ENCODE measurements at places on chromosomes 2 and 18. TPM values are rescaled to one million over a fixed set of nuclear protein-coding genes. Genes with fewer than 3 reads are reported as not detected.

DNA sequence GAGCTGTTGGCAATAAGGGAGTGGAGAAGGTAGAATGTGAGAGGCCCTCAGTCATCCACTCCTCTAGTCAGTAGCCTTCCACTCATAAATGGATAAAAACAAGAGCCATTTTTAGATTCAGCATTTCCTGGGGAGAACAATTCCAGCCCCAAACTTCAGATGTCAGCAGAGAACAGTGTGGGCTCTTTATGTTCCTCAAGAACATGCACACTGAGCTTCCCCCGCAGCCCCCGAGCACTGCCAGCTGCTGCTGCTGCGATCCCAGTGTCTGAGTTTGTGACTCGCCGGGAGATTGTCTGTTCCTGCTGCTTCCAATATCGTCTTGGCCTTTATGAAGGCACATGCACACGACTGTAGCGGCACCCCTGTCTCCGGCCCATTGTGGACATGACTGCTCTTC lies 143.7 kb upstream of the CTNNA2 start:
- H3K27ac ChIP-seq: no peak overlapping the region
- no peaks in the 10 kb centered on the region for H3K36me3 ChIP-seq
- H3K27me3 ChIP-seq: no peaks in the 10 kb centered on the region
- no peaks in the 10 kb centered on the region for H3K4me1 ChIP-seq

DNA sequence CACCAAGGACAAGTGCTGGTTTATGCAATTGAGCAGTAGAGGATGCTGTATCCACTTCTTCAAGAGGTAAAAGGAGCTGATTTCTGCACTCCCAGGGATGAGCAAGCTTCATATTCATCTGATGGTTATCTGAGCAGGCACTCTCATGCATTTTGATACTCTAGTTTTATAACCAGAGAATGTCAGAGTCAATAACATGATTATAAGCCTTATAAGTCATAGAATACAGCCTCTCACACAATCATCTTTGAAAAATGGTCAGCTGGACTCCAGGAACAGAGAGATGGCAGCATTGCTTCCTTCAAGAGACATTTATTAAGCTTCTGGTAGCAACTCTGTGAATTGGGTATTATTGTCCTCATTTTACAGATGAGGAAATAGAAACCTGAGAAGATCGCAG lies 167.1 kb downstream of the SLC8A1 start:
- H3K27ac ChIP-seq: peak overlapping the region; percentile 70
- H3K4me3 ChIP-seq: no peak overlapping the region
- peaks cover 14% of the 10 kb centered on the region for H3K4me1 ChIP-seq

The TCF23 gene
- total RNA-seq: 32.5 TPM

- H3K36me3 ChIP-seq: no peaks in the 10 kb centered on the region
- DNase-seq: no peak
- H3K27ac ChIP-seq: no peak overlapping the region
- no peak overlapping the region for H3K4me3 ChIP-seq
Measured at GRCh38 chr2:136331226-136331625, 213.3 kb upstream of the CXCR4 start.

GRCh38 chr2:211407076-211407475 lies 850.7 kb downstream of the CPS1 start:
- no peak for DNase-seq
- H3K36me3 ChIP-seq: no peaks in the 10 kb centered on the region
- no peaks in the 10 kb centered on the region for H3K27me3 ChIP-seq
- no peak overlapping the region for H3K4me3 ChIP-seq

- H3K27ac ChIP-seq: no peak overlapping the region
- DNase-seq: no peak
- no peaks in the 10 kb centered on the region for H3K27me3 ChIP-seq
- peaks cover 6% of the 10 kb centered on the region for H3K4me1 ChIP-seq
- no peak overlapping the region for H3K4me3 ChIP-seq
- H3K36me3 ChIP-seq: no peaks in the 10 kb centered on the region
Measured at GRCh38 chr18:56652802-56653201, 1.6 kb downstream of the WDR7 start.

The PLGLB1 gene
- 5.1 TPM for total RNA-seq

The DNAJC27 gene
- 8.6 TPM for total RNA-seq

The SCN2A gene
- 1.1 TPM for total RNA-seq

DNA sequence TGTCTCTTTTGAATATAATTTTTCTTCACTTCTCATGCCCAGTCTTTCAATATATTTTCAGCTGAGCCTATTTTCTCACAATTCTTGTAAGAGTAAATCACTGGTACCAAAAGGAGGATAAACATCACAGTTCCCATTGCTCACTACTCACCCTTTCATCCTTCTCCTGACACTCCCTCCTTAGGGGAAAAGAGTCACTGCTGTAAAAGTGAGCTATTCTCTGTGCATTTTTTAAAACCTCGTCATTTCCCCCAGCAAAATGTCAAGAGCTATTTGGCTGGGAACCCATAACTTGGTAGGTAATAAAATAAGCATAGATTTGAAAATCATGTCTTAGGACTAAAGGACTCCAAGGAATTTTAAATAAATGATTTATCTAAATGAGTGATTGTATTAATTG lies 340.1 kb upstream of the GYPC start:
- H3K4me1 ChIP-seq: no peaks in the 10 kb centered on the region
- no peak for DNase-seq
- no peak overlapping the region for H3K27ac ChIP-seq
- no peaks in the 10 kb centered on the region for H3K27me3 ChIP-seq
- no peaks in the 10 kb centered on the region for H3K36me3 ChIP-seq

DNA sequence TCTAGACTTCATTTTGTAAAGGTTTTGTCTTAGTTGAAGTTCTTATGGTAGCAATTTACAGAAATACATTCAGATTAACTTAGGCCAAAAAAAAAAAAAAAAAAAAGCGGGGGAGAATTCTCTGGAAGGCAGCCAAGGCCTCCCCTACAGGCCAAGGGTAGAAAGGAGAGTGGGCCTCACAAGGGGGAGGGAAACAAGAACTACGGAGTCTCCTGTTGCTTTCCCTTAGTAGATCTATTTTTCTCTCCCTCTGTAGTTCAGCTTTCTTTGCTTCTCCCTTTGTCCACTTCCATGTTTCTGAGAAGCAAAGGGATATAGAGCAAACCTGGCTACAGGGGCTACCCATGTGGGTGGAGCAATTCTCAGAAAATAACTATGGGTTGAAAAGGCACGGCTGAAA lies 2.4 kb upstream of the STK11IP start:
- H3K36me3 ChIP-seq: no peaks in the 10 kb centered on the region
- no peak for DNase-seq
- H3K27me3 ChIP-seq: no peaks in the 10 kb centered on the region
- H3K4me3 ChIP-seq: no peak overlapping the region
- H3K27ac ChIP-seq: no peak overlapping the region
- no peaks in the 10 kb centered on the region for H3K4me1 ChIP-seq

DNA sequence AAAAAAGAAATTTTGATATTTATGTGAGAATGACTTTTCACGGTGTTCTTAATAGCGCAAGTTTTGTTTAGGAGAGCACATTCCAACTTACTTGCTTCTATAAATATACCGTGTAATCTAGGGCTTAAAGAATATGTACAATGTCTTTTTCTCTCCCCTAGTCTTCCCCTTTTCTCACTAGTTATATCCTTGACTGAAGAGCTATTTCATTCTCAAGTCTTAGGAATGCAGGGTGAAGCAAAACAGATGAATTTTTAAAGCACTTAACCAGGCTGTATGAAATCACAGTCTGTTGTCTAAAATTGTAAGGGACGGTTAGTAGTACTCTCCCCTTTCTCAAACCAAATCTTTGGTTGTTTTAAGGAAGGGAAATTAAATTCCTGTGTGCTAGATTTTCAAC lies 29.6 kb upstream of the SLC30A6 start:
- H3K4me1 ChIP-seq: no peaks in the 10 kb centered on the region
- H3K27me3 ChIP-seq: no peaks in the 10 kb centered on the region
- H3K36me3 ChIP-seq: no peaks in the 10 kb centered on the region
- no peak overlapping the region for H3K4me3 ChIP-seq

The FKBP7 gene
- total RNA-seq: 30.2 TPM

The CDK15 gene
- 0.88 TPM for total RNA-seq

DNA sequence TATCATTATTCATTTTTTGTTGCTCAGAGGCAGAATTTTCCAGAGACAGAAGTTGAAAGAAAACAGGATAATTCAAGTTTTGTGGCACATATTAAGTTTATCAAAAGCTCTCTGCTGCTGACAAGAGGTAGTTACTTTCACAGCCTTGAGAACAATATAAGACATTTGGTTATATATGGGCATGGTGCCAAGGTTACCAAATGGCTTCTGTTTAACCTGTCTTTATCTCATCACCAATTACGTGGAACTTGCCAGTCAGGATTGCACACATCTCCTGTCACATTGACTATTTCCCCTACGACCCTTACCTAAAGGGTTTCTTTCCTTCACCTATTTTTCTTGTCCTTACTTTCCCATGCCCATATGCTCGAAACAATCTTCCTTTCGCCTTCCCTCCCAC lies 35.9 kb downstream of the KLF7 start:
- H3K4me3 ChIP-seq: no peak overlapping the region
- no peaks in the 10 kb centered on the region for H3K36me3 ChIP-seq
- no peaks in the 10 kb centered on the region for H3K27me3 ChIP-seq
- DNase-seq: no peak
- no peak overlapping the region for H3K27ac ChIP-seq
- peaks cover 10% of the 10 kb centered on the region for H3K4me1 ChIP-seq

GRCh38 chr2:238286551-238286950 lies 1.9 kb downstream of the PER2 start:
- peaks cover 12% of the 10 kb centered on the region for H3K4me1 ChIP-seq
- H3K36me3 ChIP-seq: no peaks in the 10 kb centered on the region
- no peaks in the 10 kb centered on the region for H3K27me3 ChIP-seq
- DNase-seq: peak; percentile 70

- peak overlapping the region; percentile 40 for H3K27ac ChIP-seq
- DNase-seq: no peak
- no peaks in the 10 kb centered on the region for H3K27me3 ChIP-seq
- peaks cover 3% of the 10 kb centered on the region for H3K4me1 ChIP-seq
- H3K4me3 ChIP-seq: no peak overlapping the region
Measured at GRCh38 chr2:32812316-32812715, 134.4 kb upstream of the LTBP1 start.

DNA sequence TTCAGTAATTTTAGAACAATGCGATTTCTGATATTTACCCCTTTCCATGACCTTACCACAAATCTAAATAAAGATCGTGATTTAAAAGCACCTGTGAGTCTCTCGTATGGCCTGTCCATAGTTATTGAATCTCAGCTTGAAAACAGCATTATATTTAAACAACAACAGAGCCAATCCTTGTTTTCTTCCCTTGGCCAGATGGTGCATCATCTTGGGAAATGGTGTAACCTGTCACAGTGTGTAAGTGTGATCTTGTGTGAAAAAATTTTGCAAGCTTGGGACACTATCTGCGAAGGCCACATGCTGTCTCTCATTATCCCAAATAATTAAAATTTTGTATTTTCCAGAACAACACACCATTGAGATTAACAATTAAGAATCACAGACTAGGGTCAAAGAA lies 262.7 kb upstream of the SPHKAP start:
- no peaks in the 10 kb centered on the region for H3K4me1 ChIP-seq
- no peak for DNase-seq
- no peaks in the 10 kb centered on the region for H3K27me3 ChIP-seq
- no peak overlapping the region for H3K4me3 ChIP-seq
- H3K36me3 ChIP-seq: no peaks in the 10 kb centered on the region

The GALNT5 gene
- not detected for total RNA-seq

DNA sequence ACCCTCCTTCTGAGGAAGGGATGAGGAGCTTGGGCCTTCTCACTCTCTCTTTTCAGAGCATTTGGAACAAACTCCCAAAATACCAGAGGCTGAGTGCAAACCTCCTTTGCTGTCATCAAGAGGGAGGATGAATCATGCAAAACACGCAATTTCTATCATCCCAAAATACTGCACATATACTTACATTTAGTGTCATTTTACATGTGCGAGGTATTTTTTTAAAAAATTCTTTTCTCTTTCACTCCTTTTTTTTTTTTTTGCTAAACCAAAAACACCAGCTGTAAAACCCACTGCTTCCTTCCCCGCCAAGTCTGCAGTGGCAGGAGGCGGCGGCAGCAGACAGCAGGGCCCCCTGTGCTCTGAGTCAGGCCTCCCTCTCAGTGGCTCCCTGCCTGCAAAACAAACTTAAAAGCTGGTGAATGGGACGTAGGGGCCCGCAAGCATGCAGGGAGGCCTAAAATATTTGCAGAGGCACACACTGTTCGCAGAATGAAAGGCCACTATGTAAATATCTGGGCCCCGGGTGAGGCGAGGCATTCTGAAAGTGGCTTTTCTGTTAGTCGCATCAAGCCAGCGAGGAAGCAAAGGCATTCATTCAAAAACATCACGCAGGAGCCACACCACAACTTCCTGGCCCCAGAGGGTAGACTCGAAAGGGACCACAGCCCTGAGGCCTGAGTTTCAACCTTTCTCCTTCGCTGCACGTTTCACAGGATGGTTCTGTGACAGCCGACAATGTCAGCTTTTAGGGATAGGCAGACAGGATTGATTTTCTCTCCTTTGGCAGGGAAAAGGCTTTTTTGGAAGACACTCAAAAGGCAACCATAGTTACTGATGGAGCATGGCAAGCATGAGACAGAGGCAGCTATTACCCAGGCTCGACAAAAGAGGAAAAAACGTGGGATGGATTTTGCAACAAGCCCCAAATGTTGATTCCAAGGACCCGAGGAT lies 73.4 kb downstream of the ACTR2 start:
- peak overlapping the region; percentile 64 for H3K27ac ChIP-seq
- no peaks in the 10 kb centered on the region for H3K36me3 ChIP-seq
- no peaks in the 10 kb centered on the region for H3K27me3 ChIP-seq
- H3K4me3 ChIP-seq: no peak overlapping the region
- peak; percentile 45 for DNase-seq

DNA sequence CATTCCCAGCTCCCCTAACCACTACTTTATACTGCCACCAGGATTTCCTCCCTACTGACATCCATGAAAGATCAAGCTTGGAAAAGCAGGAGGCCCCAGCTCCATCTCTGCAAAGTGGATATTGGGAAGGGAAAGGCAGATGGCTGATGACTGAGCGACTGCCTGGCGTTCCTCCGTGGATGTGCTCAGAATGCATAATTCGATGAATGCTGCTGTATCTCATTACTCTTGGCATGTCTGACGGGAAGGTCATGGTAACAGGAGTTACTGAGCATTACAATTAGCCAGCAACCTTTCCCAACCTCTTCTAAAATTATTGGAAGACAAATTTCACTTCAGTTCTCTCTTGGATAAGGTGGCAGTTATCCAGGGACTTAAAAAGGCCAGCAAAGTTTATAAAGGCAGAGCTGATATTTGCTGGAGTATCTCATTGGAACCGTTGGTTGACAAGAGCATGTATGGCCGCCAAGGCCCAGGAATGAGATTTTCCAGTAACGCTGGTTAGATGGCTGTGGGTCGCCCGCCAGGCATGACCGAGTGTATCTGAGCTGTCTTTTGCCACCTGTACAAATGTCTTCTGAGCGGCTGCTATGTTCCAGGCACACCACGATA lies 34.5 kb downstream of the KCNE4 start:
- no peaks in the 10 kb centered on the region for H3K27me3 ChIP-seq
- no peaks in the 10 kb centered on the region for H3K4me1 ChIP-seq
- no peak for DNase-seq
- no peak overlapping the region for H3K4me3 ChIP-seq

GRCh38 chr2:168819050-168819715 lies 16.7 kb downstream of the NOSTRIN start:
- no peak for DNase-seq
- H3K4me1 ChIP-seq: no peaks in the 10 kb centered on the region
- no peaks in the 10 kb centered on the region for H3K36me3 ChIP-seq

The MOGAT1 gene
- total RNA-seq: not detected

The NEU2 gene
- not detected for total RNA-seq

GRCh38 chr2:217512259-217512658 lies 490.5 kb downstream of the TNS1 start:
- DNase-seq: no peak
- H3K4me1 ChIP-seq: no peaks in the 10 kb centered on the region
- no peak overlapping the region for H3K27ac ChIP-seq
- no peaks in the 10 kb centered on the region for H3K27me3 ChIP-seq
- H3K36me3 ChIP-seq: no peaks in the 10 kb centered on the region

Data from uterus (tissue), 4 donors.